Activated naive CD8-positive, alpha-beta T cell treated with anti-CD3 and anti-CD28 coated beads, Interleukin-2, amount 50 U/mL, for 24 hours (primary cell): ENCODE measurements at places on chromosomes 12 and 14.

- DNase-seq = no peak
These were observed 51.8 kb downstream of the FBXL14 start for GRCh38 chr12:1542599-1542998.

GRCh38 chr12:110279566-110280375, 1.3 kb upstream of the ATP2A2 start:
- no peak for DNase-seq

- no peak for DNase-seq
These were observed 7.7 kb upstream of the SLC6A15 start for GRCh38 chr12:84920331-84920730.

- DNase-seq = peak; percentile 14
These were observed 3.7 kb upstream of the TMX1 start for GRCh38 chr14:51236314-51236713.

DNA sequence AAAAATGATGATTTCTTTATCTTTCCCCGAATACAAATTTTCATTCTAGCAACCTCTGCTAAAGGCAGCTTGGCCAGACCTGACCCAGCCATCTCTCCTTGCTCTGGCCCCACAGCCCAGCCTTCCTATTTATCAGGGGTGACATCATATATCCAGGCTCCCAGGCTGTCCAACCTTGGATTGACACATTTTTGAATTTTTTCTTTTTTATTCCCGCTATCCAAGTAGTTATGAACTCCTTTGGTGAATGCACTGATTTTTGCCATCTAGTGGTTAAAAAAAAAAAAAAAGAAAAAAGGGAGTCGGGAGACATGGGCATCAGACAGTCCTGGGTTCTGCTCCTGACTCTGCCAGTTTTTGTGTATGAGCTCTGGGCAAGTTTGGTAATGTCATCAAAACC, 120.5 kb downstream of the PTPN11 start:
- DNase-seq = no peak

- DNase-seq = no peak
These were observed 42.4 kb downstream of the ERH start for GRCh38 chr14:69355607-69356281.

DNA sequence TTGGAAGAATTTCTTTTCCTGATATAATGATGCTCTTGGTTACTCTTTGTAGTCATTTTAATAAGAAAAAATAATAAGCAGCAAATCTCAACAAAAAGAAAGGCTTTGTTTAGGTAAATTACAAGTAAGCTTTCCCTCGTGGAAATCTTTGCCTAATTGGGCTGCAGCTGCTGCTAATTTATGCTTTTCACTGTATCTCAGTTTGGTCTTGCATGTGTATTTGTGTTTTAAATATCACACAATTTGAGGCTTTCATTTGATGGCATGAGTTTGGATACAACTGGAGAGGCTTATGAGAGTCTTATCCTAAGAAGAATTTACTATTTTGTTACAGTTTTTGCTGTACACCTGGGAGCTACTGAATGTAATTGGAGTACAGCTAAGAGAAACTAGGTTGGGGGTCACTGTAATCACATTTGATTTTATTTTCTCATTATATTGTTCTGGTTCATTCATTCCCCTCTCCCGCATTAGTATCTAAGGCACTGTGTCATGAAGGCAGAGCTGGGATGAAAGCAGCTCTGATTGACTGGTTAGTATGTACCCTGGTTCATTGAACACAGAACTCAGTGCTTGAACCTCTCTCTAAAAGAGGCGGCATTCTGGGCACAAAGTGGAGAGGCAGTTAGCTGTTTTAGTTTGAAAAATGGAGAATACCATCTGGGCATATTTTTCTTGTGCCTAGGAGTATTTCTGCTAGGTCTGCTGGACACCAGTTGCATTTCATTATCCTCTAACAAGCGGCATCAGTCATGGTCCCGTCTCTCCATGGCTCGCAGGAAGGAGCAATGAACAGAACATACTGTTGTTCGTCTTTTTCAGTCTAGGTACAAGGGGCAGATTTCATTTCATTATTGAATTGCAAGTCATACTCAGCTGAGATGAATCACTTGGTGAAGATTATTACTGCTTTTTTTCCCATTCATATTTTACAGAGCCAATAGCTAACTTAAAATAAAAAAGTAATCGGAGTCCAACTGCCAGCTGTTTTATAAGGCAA, 118.0 kb upstream of the TMEM260 start:
- no peak for DNase-seq

- no peak for DNase-seq
These were observed 15.4 kb downstream of the OR6C6 start for GRCh38 chr12:55280991-55281390.

DNA sequence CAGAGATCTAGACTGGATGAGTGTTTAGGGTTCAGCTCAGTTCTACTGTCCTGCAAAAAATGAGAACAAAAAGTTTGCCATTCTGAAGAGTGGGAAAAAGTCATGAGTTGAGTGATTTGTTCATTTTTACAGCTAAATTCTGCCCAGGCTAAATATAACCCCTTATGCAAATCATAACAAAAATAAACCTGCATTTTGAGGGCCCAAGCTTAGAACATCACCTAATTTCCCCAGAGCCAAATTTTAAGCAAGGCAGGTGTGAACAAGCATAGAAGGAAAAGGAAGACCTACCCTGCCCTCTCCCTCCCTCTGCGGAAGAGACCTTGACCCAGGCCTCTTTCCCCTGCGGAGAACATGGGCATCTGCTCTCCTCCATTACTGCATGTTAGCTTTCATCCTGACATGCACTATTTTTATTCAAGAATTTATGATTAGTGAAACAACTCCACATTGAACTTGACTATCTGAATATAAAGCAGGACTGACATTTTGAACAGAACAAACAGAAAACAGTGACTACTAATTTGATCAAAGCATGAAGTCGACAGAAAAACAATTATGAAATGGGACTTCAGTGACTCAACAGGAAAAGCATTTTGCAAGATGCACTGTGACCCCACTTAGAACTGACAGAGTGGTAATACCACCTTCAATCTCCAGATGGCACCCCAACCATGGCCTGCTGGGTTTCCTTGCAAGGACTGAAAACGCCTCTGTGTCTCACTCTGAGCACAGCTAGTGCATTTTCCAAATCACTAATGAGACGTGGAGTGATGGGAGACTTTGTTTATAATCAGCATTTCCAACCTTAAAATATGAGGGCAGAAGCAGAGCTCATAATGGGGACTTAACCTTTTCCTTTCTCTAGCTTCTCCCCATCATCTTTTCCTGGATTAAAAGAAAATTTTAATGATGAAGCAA, 30.9 kb upstream of the SELPLG start:
- peak; percentile 83 for DNase-seq

DNA sequence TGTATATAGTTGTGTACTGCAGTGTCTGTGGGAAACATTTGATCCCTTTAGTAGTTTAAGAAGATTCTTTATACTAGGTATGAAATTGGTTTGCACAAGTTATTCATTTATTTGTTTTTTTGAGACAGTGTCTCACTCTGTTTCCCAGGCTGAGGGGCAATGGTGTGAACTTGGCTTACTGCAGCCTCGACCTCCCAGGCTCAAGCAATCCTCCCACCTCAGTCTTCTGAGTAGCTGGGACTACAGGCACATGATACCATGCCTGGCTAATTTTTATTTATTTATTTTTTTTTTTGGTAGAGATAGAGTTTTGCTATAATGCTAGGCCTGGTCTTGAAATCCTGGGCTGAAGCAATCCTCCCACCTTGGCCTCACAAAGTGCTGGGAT, 209.4 kb downstream of the RASSF9 start:
- DNase-seq = no peak

GRCh38 chr14:104266631-104267575, 128.5 kb downstream of the KIF26A start:
- DNase-seq = no peak

- no peak for DNase-seq
These were observed 23.0 kb downstream of the ISCA2 start for GRCh38 chr14:74516451-74517160.

DNA sequence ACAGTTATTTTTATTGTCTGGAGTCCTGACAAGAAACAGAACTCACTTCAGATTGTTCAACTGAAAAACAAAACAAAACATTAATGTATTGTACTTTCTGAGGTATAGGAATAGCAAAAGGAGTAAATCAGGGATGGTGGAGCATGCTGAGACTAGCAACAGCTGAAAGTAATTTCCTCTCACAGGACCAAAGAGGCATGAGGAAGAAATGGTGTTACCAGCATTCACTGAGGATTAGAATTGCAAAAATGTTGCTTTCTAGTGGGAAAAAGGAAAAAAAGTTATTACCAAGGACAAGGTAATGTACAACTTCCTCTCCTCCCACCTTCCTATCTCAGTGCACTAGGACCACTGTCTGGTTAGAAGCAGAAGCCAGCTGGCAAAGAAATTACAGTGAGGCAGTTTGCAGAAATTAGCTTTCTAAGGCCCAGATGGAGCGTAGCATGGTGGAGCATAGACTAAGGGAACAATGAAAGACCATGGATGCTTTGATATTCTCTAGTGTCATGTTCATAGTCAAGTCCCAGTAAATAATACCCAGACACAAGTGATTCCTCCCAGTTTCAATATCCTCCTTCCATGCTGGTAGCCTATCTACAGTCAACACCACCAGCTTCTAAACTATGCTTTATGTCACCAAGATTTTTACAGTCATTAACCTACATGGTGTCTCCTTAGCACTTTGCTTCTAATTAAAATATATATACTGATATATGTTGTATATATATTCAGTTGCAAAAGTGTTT, 133.7 kb upstream of the DCN start:
- no peak for DNase-seq

DNA sequence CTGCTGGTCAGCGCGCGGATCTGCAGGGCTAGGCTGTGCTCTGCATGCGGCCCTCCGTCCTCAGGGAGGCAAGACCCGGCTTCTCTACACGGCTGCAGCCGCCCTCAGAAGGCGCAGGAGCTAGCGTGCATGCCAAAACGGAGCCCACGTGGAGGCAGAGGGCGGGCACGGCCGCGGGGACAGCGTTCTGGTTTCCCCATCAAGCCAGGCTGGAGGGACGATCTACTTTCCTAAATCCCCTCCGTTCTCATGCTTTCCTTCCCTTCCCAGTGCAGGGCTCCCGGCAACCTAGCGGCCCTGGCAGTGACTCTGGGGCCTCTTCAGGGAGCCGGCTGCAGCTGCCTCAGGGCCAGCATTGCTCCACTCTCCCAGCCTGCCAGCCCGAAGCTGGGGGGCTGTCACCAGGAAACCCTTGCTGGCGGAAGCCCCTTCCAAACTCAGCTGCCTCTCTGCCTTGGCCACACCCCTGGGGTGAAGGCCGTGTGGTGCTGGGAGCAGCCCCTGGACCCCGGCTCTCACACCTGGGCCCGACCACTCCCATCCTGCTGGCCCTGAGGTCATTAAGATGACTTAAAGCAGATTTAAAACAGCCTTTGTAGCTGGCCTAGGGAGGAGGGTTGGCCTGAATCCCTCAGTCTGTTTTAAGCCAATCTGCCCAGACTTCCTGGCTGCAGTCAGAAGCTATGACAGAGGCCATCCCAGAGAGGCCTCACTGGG, 9.2 kb upstream of the GOLGA3 start:
- DNase-seq = no peak

- no peak for DNase-seq
These were observed 6.7 kb upstream of the GOLGA3 start for GRCh38 chr12:132835076-132836025.
